Activated CD8-positive, alpha-beta memory T cell treated with anti-CD3 and anti-CD28 coated beads, Interleukin-2, amount 50 U/mL, for 4 hours (primary cell): ENCODE measurements at places on chromosomes 11 and 22.
A peak's percentile ranks its signal among the peaks of the same experiment; 100 is the strongest.

- no peak for DNase-seq
Observed at GRCh38 chr11:20049231-20049630, 111.0 kb downstream of the DBX1 start.

DNA sequence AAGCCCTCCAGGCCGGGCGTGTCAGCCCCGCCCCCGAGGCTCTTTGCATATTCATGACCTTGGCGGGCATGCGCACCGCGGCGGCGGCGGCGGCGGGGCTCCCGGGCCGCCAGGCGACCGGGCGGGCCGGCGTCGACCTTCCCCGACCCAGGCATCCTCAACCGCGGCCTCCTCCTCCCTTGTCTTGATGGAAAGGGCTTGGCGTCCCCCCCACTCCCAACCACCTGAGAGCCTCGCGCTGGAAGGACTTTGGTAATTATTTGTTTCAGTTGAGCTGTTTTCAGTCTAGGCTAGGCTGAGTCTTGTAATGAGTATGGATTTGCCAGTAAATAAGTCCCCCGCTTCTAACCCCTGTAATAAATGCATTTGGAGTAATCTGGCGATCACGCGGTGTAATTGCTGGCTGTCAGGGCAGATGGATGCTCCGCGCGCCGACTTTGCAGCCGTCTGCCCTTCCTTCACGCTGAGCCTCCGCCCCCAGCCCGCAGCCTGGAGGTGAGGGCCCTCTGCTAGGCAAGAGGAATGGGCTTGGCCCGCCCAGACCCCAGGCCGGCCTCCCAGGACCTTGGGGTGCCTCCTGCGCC lies 25.2 kb downstream of the FLRT1 start:
- DNase-seq, result peak; percentile 59

DNA sequence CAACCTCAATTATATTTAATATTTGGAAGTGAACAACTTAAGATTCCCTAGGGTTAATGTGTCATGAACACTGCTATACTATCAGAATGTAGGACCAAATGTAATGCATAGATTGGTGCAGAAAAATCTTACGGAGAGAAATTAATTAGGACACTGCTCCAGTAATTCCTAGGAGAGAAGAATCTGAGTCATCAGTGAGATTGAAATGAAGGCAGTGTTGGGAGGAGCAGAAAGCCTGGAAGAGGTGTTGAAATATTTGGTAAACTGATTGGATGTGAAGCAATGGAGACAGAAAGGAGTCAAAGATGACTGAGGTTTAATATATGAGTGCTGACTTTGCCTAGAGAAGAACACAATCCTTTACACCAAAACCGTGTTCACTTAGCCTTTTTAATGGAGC lies 836.0 kb downstream of the FAM181B start:
- no peak for DNase-seq

- no peak for DNase-seq
Observed at GRCh38 chr11:121767433-121767832, 314.7 kb upstream of the SORL1-AS1 start.

GRCh38 chr22:27260087-27260698 lies 541.4 kb downstream of the MN1 start:
- DNase-seq, result no peak

GRCh38 chr11:91800208-91800914 lies 424.3 kb upstream of the FAT3 start:
- no peak for DNase-seq

- no peak for DNase-seq
Observed at GRCh38 chr11:123194337-123195187, 486 bp downstream of the CLMP start.

- no peak for DNase-seq
Observed at GRCh38 chr11:128894685-128895084, 3.5 kb downstream of the KCNJ5 start.
